ENCODE measurements at places on chromosomes 7 and 10.

- peak; percentile 23 for DNase-seq
Measured at GRCh38 chr10:29725133-29725720, 90.5 kb upstream of the SVIL start.

DNA sequence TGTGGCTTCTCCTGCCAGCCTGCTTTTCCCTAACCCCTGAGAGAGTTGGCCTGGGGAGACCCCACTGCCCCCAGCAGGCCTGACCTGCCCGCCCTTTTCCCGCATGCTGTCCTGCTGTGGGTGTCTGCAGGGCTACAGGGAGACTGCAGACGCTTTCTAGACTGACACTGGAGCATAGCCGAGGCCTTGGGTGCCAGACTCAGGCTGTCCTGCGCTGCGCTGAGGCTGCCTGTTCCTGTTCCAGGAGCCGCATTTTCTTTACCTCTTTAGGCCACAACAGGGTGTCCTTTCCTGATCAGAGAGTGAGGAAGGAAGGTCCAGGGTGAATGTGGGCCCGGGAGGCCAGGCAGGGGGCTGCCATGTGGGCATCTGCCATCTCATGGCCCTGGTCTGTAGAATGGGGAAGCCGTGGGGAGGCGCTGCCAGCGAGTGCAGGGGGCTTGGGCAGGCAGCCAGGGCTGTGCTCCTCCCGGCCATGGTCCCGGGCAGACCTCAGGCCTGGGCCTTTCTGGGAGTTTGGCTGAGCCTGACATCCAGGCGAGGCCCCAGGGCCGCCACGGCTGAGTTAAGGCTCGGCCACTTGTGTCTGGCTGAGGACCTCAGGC, 3.6 kb downstream of the PWWP2B start:
- no peak for DNase-seq

- DNase-seq = no peak
Measured at GRCh38 chr7:157269341-157270059, 67.3 kb upstream of the DNAJB6 start.

DNA sequence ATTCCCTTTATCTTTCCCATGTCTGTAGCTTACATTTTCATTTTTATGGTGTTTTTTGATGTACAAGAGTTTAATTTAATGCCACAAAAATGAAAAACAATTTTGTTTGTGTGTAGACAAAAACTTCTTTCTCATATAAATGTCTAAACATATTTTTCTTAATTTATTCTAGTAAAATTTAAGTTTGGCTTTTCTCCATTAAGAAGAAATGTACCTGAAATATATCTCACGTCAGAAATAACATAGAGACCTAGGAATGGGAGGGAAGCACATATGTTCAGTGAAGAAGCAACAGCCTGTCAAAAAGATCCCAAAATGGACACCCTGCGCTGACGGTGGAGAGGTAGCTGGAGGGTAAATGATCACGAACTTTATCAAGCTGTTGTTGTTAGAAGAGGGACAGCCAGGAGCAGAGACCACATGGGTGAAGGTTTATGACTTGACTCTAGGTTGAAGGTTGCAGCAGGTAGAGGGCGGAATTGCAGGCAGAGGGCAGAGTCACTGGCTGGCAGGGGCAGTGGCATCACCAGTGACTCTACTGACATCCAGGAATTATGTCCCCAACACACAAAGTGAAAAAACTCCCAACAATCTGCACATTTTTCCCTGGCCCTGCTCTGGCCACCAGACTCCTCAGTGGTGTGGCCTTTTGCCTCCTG, 225.9 kb upstream of the PRSS58 start:
- no peak for DNase-seq

DNA sequence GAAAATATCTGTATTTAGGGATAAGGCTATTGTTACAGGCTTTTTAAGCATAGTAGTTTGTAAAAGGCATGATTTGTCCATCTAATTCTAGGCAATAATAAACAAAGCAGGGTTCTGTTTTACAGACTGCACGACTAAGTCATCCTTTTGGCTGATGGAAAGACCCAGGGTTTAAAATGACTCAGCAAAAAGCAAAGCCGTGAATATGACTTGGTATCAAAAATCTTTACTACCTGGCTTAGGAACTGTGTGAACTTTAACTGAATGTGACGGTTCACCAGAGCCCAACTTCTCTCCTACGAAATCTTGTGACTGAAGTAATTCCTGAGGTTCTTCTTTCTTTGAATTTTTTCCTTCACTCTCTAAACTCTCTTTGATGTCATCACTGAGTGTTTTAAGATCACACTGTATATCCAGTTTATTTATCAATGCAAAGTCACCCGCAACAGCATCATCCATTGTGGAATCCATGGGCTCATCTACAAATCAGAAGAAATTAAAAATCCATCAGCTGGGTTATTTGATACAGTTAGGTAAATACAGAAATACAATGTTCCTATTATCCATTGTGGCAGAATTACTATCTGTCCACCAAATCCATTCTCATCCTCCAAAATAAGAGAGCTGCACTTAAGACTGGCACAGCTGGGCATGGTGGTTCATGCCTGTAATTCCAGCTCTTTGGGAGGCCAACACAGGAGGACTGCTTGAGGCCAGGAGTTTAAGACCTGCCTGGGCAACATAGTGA, 17.0 kb downstream of the ATE1 start:
- no peak for DNase-seq

GRCh38 chr7:71612911-71613310, 481.0 kb downstream of the GALNT17 start:
- peak; percentile 57 for DNase-seq

- DNase-seq = peak; percentile 87
Measured at GRCh38 chr7:35253710-35254495, at the start of gene TBX20. TSS of gene TBX20 (minus strand) at chr7:35254100. CDS start at chr7:35253620, 480 bp downstream.

DNA sequence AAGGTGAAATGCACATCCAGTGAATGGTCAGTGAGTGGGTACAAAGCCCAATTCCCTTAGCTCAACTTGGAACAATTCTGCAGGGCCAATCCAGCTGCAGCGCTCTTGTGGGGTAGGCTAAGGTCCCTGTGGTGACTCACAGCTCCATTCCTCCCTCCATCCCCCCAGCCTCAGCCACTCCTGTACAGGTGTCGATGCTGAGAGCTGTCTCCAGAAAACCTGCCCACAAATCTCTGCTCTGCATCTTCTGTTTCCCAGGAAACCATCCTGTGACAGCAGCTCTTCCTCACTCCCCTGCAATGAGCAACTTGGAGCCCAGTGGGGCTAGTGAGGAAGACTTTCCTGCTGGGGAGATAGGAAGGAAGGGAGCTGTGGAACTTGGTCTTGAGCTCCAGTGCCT, 244.7 kb upstream of the GPR26 start:
- no peak for DNase-seq

DNA sequence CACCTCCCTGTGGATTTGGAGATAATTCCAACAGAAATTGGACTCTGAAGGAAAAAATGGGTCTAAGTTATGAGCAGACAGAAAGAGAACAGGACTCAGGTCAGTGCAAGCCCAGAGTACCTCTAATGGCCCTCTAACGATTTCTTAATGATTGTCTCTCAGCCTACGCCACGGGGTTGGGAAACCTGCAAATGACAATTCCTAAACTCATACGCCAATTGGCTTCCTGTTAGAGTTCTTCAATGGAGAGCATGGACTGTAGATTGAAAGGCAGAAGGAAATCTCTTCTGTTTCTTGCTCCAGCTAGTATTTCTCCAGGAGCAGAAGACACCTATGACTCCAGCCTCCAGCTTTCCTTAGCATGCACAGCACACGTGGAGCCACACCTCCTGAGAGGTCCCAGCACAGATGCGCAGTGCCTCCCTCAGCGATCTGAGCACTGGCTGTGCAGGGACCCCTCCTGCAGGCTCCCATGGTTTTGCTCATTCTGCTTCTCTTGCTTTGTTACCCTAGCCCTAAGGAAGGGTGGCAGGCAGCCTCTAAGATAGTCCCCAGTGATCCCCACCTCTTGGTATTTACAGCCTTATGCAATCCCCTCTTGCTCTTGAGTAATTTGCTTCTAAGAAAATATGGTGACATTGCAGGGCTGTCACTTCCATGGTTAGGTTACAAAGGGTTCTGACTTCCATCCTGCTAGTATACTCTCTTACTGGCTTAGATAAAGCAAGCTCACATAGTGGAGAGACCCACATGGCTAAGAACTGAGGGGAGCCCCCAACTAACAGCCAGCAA, 30.1 kb downstream of the DENND11 start:
- DNase-seq = no peak

- peak; percentile 39 for DNase-seq
Measured at GRCh38 chr7:6556196-6556595, 4.9 kb upstream of the GRID2IP start.

DNA sequence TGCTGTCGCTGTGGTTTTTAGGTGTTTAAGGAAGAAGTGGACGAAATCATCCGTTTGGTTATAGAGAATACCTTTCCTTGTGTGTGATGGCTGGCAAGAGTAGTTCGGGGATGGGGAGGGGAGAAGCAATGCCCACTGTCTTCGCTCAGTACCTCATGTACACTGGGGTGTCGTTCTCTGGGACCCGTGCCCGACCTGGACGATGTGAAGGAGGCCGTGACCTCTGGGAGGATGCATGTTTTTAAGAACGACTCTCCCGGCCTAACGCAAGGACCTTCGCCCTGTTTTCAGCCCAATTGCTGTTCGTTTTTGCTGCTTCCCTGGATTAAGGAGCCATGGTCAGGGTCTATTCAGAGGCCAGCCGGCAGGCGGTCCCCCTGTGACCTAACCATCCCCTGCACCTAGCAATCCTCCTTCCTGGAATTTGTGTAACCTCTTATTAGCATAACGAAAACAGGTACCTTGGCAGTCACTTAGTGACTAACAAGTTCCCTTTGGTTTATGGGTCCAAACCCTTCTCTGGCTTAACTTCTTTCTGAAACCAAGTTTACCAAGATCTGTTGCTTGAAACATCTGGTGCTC, 1.3 kb downstream of the NFE2L3 start:
- no peak for DNase-seq

DNA sequence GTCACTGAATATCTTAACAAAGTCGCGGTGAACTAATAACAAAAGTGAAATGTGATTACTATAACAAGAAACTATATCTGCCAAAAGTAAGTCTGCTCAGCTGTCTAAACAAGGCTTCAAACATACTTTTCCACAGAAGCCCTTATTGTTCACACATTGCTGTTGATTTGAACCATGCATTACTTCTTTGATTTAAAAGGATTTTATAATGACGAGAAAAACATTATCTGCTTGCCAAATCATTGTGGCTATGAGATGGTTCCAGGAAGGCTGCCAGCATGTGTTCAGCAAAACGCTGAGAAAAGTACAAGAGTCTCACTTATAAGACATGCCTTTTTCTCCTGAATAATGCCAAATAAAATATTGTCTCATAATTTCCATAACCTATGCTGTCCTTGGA, 24.4 kb downstream of the RNF133 start:
- peak; percentile 55 for DNase-seq

- DNase-seq = peak; percentile 83
Measured at GRCh38 chr7:74002474-74003017, 25.4 kb upstream of the ELN start.

- no peak for DNase-seq
Measured at GRCh38 chr7:42224391-42225003, 12.5 kb downstream of the GLI3 start.

DNA sequence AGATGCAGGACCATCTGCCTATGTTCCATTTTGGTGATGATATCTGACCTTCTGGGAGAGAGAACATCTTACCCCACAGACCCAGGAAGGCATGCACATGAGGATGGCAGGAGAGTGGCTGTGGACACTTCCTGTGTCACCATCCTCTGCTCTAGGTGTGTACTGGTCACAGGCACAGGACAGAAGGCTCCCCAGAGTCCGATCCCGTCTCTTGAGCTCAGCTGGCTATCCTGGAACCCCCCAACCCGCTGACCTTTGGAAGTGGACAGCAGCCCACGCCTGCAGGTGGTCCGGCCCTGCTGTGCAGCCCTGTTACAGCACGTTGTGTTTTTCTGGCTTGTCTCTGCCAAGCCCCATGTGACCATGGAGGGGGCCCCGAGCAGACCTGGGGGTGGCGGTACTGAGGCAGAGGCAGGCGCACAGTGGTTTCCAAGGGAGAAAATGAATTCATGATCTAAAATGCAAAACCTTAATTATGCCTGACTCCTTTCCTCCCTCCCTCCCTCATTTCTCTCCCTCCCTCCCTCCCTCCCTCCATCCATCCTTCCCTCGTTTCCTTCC, 178.8 kb downstream of the CUX1 start:
- DNase-seq = no peak

- no peak for DNase-seq
Measured at GRCh38 chr10:78295242-78295641, 261.6 kb downstream of the RPS24 start.

DNA sequence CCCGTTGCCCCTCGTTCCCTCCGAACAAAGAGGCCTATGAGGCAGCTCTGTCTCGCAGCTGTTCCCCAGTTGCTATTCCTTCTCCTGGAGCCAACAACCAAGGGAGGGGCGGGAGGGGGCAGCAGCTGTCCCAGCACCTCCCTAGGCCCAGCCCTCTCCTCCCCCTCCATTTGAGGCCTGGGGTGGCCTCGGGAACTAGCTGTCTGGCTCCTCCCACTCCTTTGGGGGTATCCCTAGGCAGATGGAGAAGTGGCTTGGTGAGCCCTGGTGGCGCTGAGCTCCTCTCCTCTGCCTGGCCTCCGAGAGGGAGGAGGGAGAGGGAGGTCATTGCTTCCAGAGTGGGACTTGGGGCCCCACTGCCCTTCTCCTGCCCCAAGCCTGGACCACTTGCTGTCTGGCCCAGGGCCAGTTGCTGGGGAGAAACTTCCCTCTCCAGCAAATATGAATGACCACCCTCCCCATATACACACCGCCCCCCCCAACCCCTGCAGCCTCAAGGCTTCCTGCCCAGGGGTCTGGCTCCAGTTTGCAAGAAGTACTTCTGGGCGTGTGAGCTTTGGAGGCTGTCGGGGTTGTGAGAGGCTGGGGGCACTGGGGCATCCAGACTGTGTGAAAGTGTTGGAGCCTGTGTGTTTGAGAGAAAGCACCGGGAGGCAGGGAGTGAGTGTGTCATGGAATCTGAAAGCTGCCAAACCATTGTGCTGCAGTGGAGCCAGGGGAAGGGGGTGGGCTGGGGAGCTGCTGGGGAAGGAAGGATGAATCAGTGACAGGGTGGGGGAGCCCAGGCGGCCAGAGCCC, 3.1 kb downstream of the FLNC start:
- no peak for DNase-seq

DNA sequence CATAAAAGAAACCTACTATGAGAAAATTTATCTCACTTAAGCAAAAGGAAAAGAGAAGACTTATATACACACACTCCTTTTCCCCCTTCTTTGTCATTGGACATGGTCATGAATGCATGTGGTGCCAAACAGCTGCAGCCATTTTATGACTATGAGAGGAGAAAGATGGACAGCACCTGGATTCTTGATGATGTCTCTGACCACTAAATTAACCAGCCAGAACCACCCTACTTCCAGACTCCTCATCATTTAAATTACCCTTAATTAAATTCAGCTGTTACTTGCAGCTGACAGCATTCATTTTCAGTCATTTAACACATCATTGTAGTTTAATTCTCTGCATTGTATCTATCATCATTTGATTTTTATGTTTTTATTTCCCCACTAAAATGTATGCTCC, 379.0 kb upstream of the HPS1 start:
- no peak for DNase-seq

GRCh38 chr10:12235796-12236195, 39.8 kb downstream of the CDC123 start:
- DNase-seq = peak; percentile 52

- peak; percentile 43 for DNase-seq
Measured at GRCh38 chr10:13684252-13684791, 97.6 kb downstream of the PRPF18 start.

Measured in stomach (tissue), 19 donors.